B cell (primary cell): ENCODE measurements at places on chromosomes 16 and 17. TPM values are rescaled to one million over a fixed set of nuclear protein-coding genes. Genes with fewer than 3 reads are reported as not detected.

GLTPD2 gene
- not detected in 2 replicates for total RNA-seq

DNA sequence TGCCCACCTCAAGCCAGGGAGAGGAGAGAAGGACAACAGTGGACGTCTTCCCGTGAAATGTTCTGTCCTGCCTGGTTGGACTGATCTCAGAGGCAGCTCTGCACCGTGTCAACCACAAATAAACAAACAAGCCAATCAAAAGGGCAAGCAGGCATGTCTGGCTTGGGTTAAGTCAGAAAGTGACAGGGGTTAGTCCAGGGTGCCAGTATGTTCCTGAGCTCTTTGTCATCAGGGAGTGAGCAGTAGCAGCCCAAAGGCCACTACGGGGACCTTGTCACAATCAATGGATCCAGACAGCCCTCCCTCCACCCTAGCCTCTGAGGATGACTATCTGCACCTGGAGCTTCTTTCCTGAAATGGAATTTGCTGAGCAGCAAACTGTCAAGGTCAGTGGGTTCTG is 35.0 kb downstream of the CNGB1 start:
- H3K4me1 ChIP-seq = no peaks in the 10 kb centered on the region
- no peak overlapping the region for H3K27ac ChIP-seq
- H3K36me3 ChIP-seq = no peaks in the 10 kb centered on the region
- DNase-seq = no peak
- H3K4me3 ChIP-seq = no peak overlapping the region

ALOX15B gene
- total RNA-seq = not detected in 2 replicates

- H3K27ac ChIP-seq = no peak overlapping the region
- H3K4me3 ChIP-seq = no peak overlapping the region
- H3K36me3 ChIP-seq = no peaks in the 10 kb centered on the region
- DNase-seq = no peak
Observed at GRCh38 chr16:86708431-86708830, 130.1 kb downstream of the FOXL1 start.

DNA sequence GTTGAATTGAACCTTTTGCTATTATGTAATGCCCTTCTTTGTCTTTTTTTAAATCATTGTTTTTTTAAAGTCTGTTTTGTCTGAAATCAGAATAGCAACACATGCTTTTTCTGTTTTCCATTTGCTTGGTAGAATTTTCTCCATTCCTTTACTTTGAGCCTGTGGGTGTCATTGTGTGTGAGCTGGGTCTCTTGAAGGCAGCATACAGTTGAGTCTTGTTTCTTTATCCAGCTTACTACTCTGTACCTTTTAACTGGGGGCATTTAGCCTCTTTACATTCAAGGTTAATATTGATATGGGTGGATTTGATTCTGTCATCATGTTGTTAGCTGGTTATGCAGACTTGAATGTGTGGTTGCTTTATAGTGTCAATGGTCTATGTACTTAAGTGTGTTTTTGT is 292.0 kb downstream of the MAP2K4 start:
- no peaks in the 10 kb centered on the region for H3K27me3 ChIP-seq
- no peak overlapping the region for H3K27ac ChIP-seq
- no peaks in the 10 kb centered on the region for H3K4me1 ChIP-seq
- no peak for DNase-seq
- no peak overlapping the region for H3K4me3 ChIP-seq

- no peaks in the 10 kb centered on the region for H3K27me3 ChIP-seq
- no peak for DNase-seq
- no peaks in the 10 kb centered on the region for H3K4me1 ChIP-seq
- no peak overlapping the region for H3K27ac ChIP-seq
- no peak overlapping the region for H3K4me3 ChIP-seq
- H3K36me3 ChIP-seq = no peaks in the 10 kb centered on the region
Observed at GRCh38 chr16:49019831-49020230, 261.8 kb downstream of the CBLN1 start.
